ENCODE measurements at places on chromosomes 12 and 14. TPM values are rescaled to one million over a fixed set of nuclear protein-coding genes. Genes with fewer than 3 reads are reported as not detected.

Gene CFAP54
- 0.60 TPM for total RNA-seq

Gene SERPINA12
- total RNA-seq, result not detected

Gene CISTR
- not detected for total RNA-seq

Gene DLK1
- total RNA-seq, result not detected

Gene CPNE6
- not detected for total RNA-seq

Gene TBX3
- 18.0 TPM for total RNA-seq

Gene BDKRB2
- total RNA-seq, result 13.5 TPM

Gene MRPL51
- total RNA-seq, result 72.7 TPM

Gene ZNF385A
- total RNA-seq, result 36.3 TPM

Gene ATN1
- total RNA-seq, result 93.5 TPM

Gene SOCS2
- total RNA-seq, result 157 TPM

Gene GPRC5A
- 284 TPM for total RNA-seq

Gene LRRIQ1
- total RNA-seq, result 1.4 TPM

Gene PPP1CC
- 112 TPM for total RNA-seq

Gene ADAM20
- total RNA-seq, result 3.2 TPM

Gene SLC48A1
- total RNA-seq, result 27.6 TPM

Gene TAS2R7
- total RNA-seq, result not detected

Gene SOX5
- total RNA-seq, result 41.9 TPM

Gene LUM
- total RNA-seq, result 213 TPM

Gene PTHLH
- 1.6 TPM for total RNA-seq

Gene LRFN5
- 2.4 TPM for total RNA-seq

Gene PTPRR
- 0.95 TPM for total RNA-seq

Gene RHOF
- 7.8 TPM for total RNA-seq

Gene MIPOL1
- total RNA-seq, result 6.3 TPM

Gene ANGEL1
- 13.8 TPM for total RNA-seq

Gene PCED1B
- 5.7 TPM for total RNA-seq

Gene BBOF1
- 4.0 TPM for total RNA-seq

Gene SSTR1
- total RNA-seq, result 1.4 TPM

Gene E2F7
- not detected for total RNA-seq

Gene KRT71
- not detected for total RNA-seq

Gene PKP2
- 3.9 TPM for total RNA-seq

Gene MORN3
- not detected for total RNA-seq

Gene CLEC1B
- total RNA-seq, result not detected

Gene SIRT4
- not detected for total RNA-seq

Gene TPH2
- not detected for total RNA-seq

Gene KRT4
- not detected for total RNA-seq

Gene PTGDR
- total RNA-seq, result 2.1 TPM

Gene ZFHX2
- total RNA-seq, result 0.72 TPM

Gene TPPP2
- not detected for total RNA-seq

Gene MDGA2
- 0.16 TPM for total RNA-seq

Gene TGM1
- 114 TPM for total RNA-seq

Gene STRN3
- total RNA-seq, result 56.7 TPM

Gene TOMM20L
- not detected for total RNA-seq

Gene ACVRL1
- total RNA-seq, result 119 TPM

Gene GPR132
- total RNA-seq, result 7.7 TPM

Gene VRTN
- not detected for total RNA-seq
